ENCODE measurements at places on chromosomes 1 and 21.

DNA sequence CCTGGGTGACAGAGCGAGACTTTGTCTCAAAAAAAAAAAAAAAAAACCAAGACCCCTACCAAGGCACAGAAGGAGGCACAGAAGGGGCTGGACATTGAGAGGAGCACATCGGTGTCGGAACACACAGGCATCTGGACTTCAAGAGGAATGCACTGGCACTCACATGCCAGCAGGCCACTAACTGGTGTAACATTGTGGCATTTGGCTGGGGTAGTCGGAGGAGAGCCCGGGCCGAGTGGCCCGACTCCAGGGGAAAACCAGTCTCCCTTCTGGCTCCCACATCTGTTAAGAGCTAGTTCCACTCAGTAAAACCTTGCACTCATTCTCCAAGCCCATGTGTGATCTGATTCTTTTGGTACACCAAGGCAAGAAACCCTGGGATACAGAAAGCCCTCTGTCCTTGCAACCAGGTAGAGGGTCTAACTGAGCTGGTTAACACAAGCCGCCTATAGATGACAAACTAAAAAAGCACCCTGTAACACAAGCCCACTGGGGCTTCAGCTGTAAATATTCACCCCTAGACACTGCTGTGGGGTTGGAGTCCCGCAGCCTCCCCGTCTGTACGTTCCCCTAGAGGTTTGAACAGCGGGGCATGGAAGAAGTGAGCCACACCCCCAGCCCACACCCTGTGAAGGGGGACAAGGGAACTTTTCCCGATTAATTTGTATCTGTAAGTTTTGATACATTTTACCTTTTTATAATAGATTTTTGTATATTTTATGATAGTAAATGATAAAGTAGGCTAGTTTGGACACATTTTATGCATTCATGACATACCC, 17.2 kb upstream of the AKIRIN1 start:
- no peak for DNase-seq

GRCh38 chr21:25722631-25723030, 12.1 kb downstream of the ATP5PF start:
- DNase-seq, result no peak

- DNase-seq, result no peak
Observed at GRCh38 chr1:237736372-237737029, 154.2 kb downstream of the ZP4 start.

DNA sequence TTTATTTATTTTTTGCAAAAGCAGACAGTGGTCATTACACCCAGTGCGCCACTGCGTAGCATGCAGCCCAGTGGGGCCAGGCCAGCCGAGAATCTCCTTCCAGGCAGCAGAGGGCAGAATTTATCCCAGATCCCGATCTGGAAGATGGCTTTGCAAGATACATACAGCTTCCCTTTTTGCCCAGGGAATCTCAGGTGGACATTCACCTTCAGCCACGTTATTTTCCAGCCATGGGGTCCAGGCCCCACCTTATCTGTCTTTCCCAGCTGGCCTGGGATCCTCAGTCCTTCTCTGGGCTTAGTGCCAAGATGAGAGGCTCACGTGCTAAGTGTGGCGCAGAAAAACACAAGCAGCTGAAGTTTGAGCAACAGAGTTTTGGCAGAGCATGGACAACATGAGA, 123.6 kb downstream of the AJAP1 start:
- DNase-seq, result no peak

DNA sequence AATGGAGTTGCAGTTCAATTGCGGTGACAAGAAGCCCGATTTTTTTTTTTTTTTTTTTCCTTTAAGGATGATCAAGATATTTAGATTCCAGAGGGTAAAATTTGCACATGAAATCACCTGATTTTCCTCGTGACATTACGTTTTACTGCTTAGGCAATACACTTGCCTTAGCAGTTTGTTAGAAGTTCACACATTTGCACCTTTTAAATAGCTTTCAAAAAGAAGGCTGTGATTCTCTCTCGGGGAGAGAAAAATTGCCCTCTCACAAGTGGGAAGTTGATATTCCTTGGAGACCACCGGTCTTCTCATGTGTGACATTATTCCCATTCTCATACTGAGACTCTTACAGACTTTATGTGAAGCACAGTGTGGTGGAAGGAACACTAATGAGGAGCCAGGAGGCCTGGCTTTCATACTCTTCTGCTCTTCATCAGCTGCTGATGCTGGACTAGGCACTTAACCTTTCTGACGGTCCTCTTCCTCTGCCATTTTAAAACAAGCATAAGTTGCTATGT, 69.8 kb upstream of the HSPA13 start:
- DNase-seq, result no peak

DNA sequence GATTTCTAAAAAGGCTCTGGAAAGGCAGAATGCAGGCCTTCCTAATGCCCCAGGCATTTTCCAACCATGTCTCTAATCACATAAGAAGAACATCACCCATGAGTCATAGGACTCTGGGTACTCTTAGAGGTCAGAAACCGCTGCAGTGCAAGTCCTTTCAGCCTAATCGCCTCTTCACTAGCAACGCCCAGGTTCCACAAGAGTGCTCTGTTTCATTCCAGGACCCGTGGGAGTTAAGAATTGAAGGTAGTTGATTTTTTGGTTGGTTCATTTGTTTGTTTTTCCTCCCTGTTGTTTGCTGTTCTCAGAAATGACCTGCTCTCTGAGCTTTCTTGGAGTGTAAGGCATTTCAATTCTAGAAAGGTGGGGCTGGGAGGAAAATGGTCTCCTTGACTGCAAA, 123.2 kb downstream of the NR5A2 start:
- peak; percentile 80 for DNase-seq

- DNase-seq, result peak; percentile 93
Observed at GRCh38 chr1:116122955-116123757, 12.0 kb downstream of the MAB21L3 start.

- peak; percentile 46 for DNase-seq
Observed at GRCh38 chr1:168603501-168604110, 27.2 kb downstream of the XCL1 start.

DNA sequence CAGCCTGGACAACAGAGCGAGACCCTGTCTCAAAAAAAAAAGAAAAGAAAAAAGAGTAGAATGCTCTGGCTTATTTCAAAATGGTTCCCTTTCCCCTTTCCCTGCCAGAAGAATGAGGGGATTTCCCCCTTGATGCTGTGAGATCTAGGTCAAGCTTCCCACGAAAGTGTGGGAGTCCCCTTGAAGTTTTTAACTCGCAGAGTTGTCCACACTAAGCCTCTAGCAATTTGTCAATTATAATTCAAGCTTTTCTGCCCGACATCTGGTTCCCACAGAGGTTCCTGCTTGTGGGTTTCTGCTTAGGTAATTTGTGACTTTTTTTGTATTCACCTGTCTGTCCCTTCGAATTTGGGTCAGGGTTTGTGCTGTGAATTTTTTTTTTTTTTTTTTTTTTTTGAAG, 62.8 kb downstream of the ZFYVE9 start:
- DNase-seq, result no peak

DNA sequence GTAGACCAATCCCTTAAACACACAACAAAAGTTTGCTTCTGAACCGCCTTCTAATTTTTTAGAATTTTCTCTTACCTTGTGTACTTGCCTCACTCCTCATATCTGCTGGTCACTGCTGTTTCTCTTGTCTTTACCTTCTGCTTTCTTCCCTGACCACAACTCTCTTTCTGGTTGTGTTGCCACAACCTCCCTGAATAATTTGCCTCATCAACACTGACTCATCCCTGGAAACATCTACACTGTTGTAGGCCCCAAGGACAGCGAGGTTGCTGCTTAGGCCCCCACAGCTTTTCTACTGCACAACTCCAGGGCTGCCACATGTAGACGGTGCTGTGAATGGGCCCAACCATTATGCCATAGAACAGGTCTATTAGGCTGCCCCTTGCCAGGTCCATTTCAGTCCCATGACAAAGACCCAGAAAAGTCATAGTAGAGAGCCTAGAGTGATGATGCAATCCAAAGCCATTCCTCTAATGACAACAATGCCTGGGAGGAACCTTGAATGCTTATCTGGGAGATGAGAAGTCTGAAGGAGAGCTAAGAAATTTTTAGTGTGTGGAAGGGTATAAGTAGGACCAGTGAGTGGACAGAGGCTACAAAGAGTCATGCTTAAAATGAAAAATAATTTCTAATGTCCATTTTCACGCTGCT, 36.6 kb upstream of the LCE5A start:
- DNase-seq, result no peak

DNA sequence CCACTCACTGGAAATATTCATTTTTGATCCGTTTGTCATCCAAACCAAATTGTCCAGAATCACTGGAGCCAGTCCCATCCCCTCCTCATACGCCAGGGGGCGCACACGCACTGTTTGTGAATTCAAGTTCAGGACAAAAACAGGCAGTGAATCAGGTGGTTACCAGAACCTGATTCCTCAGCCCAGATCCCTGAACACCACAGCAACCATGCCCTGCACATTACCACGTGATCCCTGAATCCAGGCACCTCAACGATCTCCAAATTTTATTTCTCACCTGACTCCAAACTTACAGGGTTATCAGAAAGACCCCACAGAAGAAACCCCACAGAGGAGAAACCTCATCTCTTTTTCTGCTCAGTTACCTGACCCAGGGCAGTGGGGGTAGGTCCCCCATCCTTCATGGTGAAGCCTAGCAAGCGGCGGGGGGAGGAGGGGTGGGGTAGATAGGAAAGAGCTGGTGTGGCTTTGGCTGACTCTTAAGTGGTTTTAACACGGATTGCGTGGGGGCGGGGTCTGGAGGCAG, 1.4 kb upstream of the PTPRF start:
- DNase-seq, result peak; percentile 81

DNA sequence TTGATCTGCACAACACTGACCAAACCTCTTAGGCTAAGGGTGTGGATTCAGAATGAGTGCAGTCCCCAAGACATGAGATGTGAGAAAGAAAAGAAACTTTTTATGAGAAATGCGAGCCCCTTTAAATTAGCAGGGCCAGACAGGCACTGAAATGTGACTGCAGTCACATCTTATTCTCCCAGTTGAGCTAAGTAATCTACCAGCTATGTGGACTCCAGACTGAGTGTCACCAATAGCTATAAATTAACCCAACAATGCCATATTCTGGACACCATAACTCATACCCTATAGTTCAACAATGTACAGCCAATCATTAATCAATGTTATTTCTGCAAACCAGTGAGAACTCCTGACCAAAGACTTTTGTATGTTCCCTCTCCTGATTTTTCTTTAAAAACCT, 153.2 kb downstream of the COQ8A start:
- DNase-seq, result no peak

- DNase-seq, result no peak
Observed at GRCh38 chr21:29939104-29939923, 482 bp downstream of the GRIK1 start.

- peak; percentile 21 for DNase-seq
Observed at GRCh38 chr1:27391511-27392095, 819 bp upstream of the GPR3 start.

DNA sequence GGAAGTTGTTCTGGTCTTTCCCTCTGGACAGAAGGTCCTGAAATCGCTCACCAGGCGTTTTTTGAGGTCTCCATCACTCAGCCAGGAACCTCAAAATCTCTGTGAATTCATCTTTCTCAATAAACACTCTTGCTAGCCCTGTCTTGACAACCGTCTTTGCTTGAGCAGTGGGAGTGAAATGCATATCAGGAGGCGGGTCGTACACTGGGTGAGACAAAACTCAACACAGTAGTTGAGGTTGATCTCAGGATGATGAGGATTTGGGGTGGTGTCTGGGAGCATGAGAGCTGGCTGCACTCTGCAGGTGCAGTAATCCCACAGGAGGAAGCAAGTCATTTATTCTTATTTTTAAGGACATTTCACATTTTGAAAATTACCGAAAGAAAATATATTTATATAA, 1.9 kb downstream of the GPR25 start:
- DNase-seq, result no peak

GRCh38 chr1:223199094-223199647, 56.1 kb upstream of the TLR5 start:
- DNase-seq, result no peak

GRCh38 chr1:180092931-180093650, 61.6 kb upstream of the QSOX1 start:
- DNase-seq, result peak; percentile 7

- no peak for DNase-seq
Observed at GRCh38 chr1:58441699-58442098, 104.8 kb downstream of the OMA1 start.

GRCh38 chr1:154812877-154813276, 57.2 kb downstream of the KCNN3 start:
- no peak for DNase-seq

GRCh38 chr1:19087737-19088594, 122.1 kb downstream of the UBR4 start:
- DNase-seq, result no peak

- DNase-seq, result no peak
Observed at GRCh38 chr21:16324630-16325029, 594.8 kb downstream of the USP25 start.

DNA sequence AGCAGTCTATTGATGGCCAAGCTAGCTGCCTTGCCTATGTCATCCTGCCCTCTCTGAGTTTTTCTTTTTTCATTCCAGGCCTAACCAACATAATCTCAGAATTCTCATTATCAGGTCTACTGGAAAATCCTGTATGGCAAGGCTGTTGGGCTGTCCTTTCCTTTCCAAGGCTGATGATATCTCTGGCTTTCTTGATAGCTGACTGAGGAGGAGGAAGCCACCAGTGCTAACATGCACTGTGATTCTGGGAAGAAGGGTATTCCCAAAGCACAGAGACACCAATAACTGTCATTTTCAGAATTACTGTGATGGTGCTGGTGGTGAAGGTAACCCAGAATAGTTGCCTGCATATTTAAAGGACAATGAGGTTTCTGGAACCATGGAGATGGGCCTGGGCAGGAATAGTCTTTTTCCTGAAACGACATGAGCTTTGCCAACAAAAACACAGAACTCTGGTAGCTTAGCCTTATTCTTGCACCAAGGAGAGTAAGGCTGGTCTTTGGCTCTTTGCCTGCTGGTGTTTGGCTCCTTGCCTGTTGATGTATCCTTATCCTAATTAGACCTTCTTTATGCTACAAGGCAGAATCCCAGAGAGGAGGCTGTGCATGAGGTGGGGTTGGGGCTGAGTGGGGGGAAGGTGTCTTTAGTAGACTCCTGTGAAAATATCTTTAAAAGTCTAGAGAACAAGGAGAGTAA, 157.4 kb downstream of the TNFSF18 start:
- no peak for DNase-seq

DNA sequence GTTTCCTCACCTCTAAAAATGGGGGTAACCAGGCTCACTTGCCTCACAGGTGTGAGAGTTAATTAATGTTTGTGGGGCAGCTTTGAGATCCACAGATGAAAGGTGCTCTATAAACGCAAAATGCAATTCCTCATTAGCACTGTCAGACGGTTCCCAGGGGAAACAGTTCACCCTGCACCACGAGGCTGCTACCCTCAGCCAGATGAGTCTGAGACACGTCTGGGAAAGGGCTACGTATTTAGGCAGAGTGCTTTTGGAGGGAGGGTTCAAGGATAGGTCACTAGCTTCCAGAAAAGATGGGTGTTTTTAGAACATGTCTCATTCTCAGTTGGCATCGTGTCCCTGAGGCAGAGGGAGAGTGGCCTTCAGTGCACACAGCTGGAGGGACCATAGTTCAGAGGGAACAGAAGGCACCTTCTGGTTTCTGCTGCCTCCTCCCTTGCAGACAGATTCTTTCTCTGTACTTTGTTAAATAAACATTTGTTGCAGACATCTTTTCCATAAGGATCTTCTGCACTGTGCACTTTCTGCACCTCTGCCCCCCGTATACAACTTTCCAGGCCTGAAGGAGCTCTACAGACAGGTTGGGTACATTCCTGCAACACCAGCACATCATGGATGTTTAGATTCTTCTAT, 139.9 kb downstream of the CLIC6 start:
- peak; percentile 46 for DNase-seq

- no peak for DNase-seq
Observed at GRCh38 chr21:45912611-45913417, 68.8 kb upstream of the COL6A1 start.

GRCh38 chr1:227094249-227094966, 154.3 kb downstream of the COQ8A start:
- DNase-seq, result no peak

Data from HFFc6 (cell line).